ENCODE measurements at places on chromosomes 5 and 9. TPM values are rescaled to one million over a fixed set of nuclear protein-coding genes. Genes with fewer than 3 reads are reported as not detected.

FRMPD1 gene
- total RNA-seq: 0.11 TPM

- no peak for DNase-seq
Observed at GRCh38 chr9:20684875-20685696, 1.0 kb downstream of the FOCAD start.

- DNase-seq: no peak
Observed at GRCh38 chr5:133680830-133681565, 68.7 kb upstream of the FSTL4 start.

DNA sequence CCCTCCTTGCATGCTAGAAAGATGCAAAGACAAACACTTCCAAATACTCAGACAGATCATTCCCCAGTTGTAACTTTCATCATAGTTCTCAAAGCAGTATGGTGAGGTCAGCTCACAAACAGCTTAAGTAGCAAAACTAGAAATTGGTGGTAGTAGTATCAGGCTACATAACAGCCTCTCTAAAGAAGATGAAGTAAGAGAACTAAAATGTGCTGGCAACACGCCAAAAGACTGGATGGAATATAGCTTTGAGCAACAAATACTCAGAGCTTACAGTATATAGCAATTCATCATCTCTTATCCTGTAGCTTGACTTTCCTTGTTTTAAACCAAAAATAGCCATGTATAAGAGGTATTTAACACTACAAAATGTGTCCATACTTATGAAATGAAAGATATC, 7.5 kb downstream of the PFDN1 start:
- DNase-seq: no peak

DNA sequence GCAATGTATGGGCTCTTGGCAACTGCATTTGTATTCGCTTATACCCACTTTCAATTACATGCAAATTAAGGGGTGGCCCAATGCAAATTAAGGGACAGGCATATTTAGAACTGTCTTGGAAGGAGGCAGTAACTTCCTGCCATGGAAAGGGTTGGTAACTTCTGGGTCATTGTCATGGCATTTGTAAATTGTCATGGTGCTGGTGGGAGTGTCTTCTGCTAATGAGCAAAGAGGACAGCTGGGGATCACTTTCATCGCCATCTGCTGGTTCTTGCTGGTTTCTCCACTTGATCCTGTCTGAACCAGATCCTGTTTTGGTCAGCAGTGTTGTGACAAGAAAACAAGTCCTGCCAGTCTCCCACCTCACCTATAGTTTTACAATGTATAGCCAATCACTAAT, 23.3 kb upstream of the UGT3A2 start:
- no peak for DNase-seq

DNA sequence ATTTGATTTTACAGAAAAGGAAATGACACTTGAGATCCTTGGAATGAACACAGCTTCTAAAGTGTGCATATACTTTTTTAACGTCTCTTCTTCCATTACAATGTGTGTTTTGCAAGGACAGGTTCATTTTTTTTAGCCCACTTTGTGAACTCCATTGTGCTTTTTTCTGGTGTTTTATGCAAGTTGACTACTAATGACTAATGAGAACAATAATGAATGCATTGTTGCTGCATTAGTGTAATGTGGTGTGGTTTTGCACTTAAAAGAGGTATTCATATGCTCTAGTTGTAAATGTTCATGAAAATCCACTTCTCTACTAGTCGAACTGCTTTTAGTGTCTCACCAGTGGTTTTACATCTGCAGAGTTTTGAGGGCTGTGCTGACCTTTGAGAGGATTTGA, 93.6 kb downstream of the UHRF2 start:
- no peak for DNase-seq

DNA sequence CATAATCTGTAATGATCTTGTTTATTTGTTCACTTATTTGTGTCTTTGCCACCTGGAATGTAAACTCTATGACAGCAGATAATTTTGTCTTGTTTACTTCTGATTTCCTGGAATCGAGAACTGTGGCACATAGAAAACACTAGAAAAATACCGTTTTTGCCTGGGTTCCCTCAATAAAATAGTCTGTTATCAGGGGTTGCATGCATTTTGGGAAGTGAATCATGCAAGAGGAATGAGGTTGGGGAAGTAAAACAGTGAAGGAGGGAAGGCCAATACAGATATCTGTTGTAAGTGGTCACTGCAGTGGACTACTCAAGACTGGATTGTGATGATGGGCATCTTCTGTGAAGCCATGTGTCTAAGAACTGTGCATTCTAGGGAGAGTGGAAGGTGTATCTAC, 45.2 kb upstream of the IL6ST start:
- no peak for DNase-seq

DNA sequence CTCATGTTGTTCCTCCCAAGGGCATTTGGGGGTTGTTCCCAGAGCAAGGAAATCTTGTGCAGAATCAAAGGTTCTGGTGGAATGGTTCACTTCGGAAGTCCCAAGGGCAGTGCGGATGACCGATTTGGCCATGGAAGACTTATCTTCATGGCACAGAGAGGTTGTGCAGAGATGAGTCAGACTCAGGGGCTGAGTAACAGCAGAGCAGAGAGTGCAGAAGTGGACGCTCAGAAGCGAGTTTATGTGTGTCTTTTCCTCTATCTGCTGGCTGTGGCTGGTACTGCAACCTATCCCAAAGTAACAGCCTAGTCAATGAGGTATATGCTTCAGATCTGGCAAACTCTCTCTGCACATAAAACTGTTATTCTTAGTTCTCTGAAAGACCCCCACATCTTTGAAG, 118.1 kb downstream of the DPYSL3 start:
- peak; percentile 14 for DNase-seq

GPR150 gene
- total RNA-seq: not detected

GRCh38 chr5:160044391-160044804, 35.5 kb downstream of the TTC1 start:
- DNase-seq: no peak

DNA sequence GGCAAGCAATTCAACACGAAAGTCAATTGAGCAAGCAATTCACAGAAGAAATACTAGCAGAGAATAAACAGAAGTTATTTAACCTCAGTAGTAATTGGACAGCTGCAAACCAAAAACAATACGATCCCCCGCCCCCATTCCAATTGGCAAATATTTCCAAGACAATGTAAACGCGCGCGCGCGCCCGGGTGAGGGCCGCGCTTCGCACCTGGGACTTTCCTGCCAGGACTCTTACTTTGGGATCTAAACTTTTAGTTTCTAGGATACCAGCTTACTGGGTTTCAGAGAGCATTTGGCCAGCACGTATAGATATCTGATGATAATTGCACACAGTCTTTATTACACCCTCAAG, 8.6 kb downstream of the RUFY1 start:
- DNase-seq: no peak

DNA sequence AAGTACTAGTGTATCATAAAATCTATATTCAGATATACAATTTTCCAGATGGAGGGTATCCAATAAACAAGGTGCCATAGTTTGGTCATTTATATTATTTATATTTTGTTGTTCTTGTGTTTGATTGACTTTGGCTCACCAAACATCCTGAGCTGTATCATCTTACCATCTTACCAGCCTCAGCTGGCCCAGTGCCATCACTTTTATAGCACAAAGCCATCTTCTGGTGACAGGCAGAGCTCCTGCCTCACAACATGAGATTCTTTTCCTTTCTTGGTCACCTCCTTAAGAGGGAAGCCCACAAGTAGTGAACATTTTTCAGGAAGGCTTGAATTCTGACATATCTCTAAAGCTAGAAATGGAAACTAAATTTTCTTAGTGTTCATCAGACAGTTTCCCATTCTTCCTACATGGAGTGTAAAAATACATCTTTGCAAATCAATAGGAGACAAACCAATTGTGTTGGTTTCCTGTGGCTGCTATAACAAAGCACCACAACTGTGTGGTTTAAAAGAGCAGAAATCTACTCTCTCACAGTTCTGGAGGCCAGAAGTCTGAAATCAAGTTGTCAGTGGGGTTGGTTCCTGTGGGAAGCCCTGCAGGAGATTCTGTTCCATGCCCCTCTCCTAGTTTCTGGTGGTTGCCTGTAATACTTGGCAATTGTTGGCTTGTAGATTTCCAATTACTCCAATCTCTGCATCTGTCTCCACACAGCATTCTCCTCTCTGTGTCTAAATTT, 341.8 kb downstream of the MAN2A1 start:
- no peak for DNase-seq

ROPN1L gene
- total RNA-seq: 0.68 TPM

- no peak for DNase-seq
Observed at GRCh38 chr5:64769855-64770254, 1.1 kb downstream of the CWC27 start.

GRCh38 chr5:51559339-51559738, 176.1 kb downstream of the ISL1 start:
- no peak for DNase-seq

- no peak for DNase-seq
Observed at GRCh38 chr5:158324236-158324635, 465.3 kb upstream of the CLINT1 start.

COL23A1 gene
- 34.0 TPM for total RNA-seq

- DNase-seq: no peak
Observed at GRCh38 chr5:36870399-36871040, 6.0 kb upstream of the NIPBL start.

LPAR1 gene
- 11.3 TPM for total RNA-seq

- no peak for DNase-seq
Observed at GRCh38 chr5:77518304-77518703, 26.2 kb upstream of the WDR41 start.

DNA sequence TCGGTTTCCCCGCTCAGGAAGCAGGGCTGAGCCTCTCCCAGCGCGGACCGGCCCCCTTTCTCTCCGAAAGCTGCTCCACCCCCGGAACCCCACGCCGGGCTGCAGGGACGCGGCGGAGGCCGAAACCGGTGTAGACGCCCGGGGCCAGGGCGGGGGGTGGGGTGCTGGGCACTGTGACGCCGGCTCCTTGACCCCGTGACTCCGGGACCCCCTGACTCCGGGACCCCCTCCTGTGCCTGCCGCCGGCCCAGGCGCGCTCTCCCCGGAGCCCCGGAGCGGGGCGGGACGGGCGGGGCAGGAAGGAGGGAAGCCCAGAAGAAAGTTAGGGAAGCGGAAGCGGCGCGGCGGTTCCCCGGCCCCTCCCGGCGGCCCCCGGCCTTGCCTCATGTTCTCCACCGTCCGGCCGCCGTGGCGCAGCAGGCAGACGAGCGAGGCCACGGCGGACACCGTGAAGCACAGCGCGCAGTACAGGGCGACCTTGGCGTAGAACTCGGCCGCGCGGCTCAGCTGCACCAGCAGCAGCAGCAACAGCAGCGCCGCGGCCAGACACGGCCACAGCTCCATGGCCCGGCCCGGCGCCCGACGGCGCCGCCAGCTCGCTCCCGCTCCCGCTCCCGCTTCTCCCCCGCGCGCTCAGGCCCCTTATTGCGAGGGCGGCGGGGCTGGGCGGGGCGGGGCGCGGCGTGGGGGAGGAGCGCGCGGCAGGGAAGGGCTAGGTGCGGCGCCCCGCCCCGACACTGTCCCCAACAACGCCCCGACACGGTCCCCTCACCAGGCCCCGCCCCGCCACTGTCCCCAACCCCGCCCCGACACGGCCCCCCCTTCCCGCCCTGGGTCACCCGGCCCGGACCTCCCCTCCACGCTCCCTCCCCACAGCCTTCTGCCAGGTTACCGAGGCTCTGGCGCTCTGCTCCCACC, at the start of gene AGPAT2:
TSS of gene AGPAT2 (minus strand) at position 664 of the 918 bp plus-strand sequence. CDS start at position 564, 100 bp downstream.
- DNase-seq: peak; percentile 43

DNA sequence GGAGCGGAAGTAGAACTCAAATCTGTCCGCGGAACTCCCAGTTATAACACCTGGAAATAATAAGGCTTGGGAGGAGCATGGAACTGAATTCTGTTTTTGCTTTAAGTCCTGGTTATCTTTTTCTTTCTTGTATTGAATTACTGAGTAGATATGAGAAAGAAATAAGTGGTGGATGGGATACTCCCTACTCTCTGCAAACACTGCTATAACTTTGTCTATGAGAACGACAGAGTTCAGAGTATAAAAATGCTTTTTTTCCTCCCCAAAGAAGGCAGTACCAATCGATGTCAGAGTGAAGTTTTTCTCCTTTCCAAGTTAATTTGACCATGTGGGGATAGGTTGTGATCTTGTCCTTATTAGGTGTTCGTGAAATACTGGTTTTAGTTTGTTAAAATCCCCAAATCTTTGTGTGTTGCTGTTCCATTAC, 1.2 kb downstream of the RIC1 start:
- DNase-seq: no peak

Data from neural crest cell (in vitro differentiated cells).